COR-L47 (cell line): ENCODE measurements at places on chromosomes 2 and 18.
A peak's percentile ranks its signal among the peaks of the same experiment; 100 is the strongest.

DNA sequence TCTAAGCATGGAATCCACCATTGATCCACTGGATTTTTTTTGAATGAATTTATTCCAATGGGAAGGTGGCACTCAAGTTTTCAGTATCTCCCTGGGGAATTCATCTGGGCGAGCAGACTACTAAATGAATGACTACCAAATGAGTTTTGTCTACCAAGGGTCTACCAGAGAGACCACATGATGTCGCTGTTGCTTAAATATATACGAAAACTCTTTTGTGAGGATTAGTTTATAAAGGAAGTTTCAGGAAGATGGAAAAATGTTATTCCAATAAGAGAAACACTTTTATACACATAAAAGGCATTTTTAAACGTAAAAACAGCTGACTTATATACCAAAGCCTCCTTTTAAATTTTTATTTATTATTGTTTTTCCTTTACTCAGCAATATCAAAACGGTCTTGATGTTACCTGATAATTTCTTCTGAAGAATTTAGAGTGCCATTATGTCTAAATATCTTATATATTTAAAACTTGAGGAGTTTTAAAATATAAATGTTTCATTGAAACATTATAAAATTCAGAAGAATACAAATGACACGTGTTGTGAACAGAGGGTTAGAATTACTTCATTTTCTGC, 139.7 kb downstream of the HRH4 start:
- peak; percentile 81 for DNase-seq

DNA sequence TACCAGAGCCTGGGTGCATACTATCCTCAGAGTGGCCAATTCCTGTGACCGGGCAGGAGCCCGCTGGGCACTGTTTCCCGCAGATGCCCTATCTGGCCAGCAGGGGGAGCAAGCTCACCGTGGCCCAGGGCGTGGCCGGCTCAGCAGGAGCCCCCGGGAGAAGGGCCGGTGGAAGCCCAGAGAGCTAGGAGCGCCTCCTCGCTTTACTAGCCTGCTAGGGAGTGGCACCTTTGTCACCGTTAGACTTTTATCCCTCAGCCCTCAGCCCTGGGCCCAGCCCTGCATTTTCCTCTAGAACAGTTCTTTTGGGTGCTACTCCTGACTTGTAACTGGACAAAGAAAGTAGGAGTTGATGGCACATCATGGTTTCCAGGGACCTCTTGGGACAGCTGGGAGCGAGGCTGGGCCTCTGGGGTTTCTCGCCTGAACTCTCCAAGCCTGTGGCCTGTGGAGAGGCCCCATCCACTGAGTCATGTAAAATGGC, 24.0 kb downstream of the TMEM177 start:
- peak; percentile 27 for DNase-seq

- peak; percentile 100 for DNase-seq
These were observed 374.4 kb downstream of the PTPRM start for GRCh38 chr18:7941533-7941932.

DNA sequence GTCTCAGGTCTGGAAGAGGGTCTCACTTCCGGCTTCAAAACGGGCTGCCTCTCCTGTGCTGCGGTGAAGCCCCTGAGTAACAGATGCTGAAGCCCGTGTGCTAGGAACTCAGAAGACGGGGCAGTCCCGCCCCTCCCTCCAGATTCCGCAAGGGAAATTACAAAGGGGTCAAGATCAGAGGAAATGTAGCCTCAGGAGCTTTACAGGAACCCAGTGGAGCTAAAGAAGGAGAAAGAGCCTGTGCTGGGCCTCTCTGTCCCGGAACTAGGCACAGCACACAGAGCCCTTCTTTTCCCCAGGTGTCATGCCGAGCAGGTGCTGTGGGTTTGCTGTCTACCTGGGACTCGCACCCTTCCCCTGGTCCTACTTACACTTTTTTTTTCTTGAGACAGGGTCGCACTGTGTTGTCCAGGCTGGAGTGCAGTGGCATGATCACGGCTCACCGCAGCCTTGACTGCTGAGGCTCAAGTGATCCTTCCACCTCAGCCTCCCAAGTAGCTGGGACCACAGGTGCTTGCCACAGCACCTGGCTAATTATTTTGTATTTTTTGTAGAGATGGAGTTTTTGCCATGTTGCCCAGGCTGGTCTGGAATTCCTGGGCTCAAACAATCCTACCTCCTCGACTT, 72.7 kb upstream of the MAP4K4 start:
- DNase-seq, result no peak

GRCh38 chr2:54997826-54998225, 52.4 kb downstream of the RTN4 start:
- no peak for DNase-seq

DNA sequence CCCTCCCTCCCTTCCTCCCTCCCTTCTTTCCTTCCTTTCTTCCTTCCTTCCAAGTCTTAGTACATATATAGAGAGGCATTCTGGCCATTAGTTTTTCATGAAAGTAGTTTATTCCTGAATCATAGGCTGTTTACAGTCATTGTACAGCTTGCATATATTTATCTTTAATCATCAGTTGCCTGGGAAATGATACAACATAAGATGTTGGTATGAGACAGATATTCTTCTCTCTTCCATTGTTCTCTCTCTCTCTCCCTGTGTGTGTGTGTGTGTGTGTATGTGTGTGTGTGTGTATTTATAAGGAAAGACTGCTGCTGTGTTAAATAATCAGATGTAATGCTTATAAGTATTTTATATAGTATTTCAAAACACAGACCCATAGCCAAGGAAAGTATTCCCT, 289.8 kb upstream of the UBE2E3 start:
- DNase-seq, result no peak

DNA sequence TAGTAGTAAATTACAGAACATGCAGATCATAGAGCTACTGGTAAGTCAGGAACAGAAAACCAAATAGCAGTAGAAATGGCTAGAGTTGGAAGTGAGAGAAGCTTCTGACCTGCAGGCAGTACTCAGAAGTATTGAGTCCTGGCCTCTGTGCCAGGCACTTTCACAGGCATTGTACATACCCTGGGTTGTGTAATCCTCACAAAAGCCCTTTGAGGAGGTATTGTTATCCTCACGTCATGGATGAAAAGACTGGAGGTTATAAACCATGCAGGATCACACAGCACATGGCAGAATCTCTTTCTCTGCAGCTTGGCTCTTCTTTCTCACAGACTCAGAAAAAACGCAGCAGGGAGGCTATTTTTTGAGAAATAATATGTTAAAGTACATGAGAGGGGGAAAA, 789.3 kb upstream of the FAM98A start:
- DNase-seq, result no peak

DNA sequence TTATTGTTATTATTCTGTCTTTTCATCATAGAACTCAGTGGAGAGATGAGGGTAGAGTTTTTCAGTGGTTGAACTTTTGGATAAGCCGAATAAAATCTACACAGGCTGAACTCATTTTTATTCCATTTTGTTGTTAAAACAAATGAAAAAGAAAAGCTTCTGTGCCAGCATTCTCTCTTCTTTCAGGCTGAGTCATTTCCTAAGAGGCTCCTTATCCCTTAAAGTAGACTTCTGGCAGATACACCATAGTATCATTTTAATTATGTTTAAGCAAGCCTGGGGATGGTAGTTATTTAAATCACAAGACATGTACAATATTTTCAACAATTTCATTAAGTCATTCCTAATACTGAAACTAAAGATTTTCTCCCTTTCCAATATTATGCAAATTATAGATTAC, 1364.0 kb upstream of the NRXN1 start:
- no peak for DNase-seq

- DNase-seq, result no peak
These were observed 58.9 kb upstream of the NCOA1 start for GRCh38 chr2:24432121-24432520.

- no peak for DNase-seq
These were observed 97.3 kb upstream of the DCC start for GRCh38 chr18:52242711-52243110.

DNA sequence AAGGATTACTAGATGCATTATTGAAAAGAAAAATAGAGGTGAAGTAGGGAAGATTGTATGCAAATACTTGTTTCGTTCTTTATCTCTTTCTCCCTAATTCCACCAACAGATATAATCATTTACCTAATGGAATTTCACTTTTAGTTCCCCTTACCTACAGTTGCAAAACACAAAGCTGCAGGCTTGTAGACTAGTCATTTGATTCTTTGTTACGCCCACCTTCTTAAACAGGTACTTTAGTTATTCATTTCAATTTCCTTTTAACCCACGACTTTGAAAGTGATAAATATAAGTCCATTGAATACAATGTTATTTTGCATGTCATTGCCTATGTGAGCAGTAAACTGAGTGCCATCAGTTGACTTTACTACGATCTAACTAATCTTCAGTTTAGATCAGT, 3.9 kb upstream of the HRH4 start:
- no peak for DNase-seq

- no peak for DNase-seq
These were observed 164.0 kb upstream of the SIX3 start for GRCh38 chr2:44777537-44777936.

DNA sequence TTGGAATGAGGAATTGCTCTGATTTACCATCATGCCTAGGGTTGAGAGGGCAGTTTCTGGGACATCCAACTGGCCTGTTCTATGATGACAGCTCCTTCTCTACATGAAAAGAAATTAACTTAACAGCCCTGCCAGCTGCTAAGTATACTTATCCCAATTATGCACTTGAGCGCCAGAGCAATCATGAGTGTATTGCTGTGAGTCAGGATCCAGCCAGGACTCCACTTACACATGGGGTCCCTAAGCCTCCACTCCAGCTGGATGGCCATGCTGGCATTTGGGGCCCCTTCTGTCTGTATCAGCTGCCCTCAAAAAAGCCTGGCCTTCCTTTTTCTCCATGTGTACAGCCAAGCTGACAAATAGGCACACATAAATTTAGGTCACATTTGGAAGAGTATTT, 481.9 kb downstream of the TMX3 start:
- peak; percentile 48 for DNase-seq

DNA sequence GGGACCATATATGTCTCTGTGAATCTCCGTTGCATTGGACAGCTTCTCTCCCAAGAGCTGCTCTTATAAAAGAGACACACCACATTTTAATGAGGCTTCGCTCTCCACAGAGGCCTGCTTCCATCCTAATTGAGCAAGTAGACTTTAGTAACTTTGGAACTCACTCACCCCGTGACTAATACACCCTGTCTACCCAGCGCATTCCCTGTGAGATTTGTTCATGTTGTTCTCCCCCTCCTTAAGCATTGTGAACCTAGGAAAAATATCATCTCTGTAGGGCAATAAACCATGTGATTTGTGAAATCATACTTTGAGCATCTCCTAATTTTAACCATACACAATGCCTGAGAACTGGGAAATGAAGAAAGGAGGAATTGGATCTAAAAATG, 56.9 kb downstream of the MCFD2 start:
- no peak for DNase-seq

DNA sequence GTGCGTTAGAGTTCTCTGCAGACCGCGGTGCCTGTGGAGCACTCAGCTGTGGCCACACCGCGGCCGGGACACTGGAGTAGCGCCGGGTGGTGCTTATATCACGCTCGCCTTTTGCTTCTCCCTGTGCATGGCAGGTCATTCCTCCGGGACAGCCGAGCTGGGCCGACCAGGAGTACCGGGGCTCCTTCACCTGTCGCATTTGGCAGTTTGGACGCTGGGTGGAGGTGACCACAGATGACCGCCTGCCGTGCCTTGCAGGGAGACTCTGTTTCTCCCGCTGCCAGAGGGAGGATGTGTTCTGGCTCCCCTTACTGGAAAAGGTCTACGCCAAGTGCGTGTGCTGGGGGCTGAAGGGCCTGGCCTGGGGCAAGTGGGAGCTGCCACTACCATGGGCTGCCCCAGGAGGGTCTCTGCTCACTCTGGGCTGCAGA, 4.2 kb downstream of the CAPN10 start:
- DNase-seq, result no peak

- DNase-seq, result no peak
These were observed 50.4 kb downstream of the EML6 start for GRCh38 chr2:54773838-54774237.
